ENCODE measurements at places on chromosomes 6 and 20.
A peak's percentile ranks its signal among the peaks of the same experiment; 100 is the strongest.

DNA sequence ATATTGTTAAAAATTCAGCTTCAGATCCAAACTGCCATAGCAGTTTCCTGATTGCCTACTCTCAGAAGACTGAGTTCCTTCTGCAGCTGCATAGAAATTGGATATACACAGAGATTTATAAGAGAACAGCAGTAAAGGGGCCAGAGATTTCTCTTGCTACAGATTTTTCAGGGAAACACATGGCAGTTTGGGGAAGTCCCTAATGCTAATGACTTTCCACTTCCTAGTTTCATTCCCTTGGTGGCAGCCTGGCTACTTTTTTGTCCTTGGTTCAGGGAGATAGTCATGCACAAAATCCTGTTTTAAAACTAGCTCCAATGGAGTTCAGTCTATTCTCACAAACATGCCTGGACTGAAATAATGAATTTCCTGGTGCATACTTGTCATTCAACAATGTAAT lies 125.3 kb upstream of the PLCB4 start:
- DNase-seq = no peak

GRCh38 chr6:12163149-12163548 lies 127.0 kb upstream of the EDN1 start:
- DNase-seq = peak; percentile 35

- no peak for DNase-seq
These were observed 446.3 kb upstream of the SLC35B3 start for GRCh38 chr6:8881663-8882062.

GRCh38 chr6:119090256-119090655 lies 11.8 kb upstream of the FAM184A start:
- DNase-seq = no peak

DNA sequence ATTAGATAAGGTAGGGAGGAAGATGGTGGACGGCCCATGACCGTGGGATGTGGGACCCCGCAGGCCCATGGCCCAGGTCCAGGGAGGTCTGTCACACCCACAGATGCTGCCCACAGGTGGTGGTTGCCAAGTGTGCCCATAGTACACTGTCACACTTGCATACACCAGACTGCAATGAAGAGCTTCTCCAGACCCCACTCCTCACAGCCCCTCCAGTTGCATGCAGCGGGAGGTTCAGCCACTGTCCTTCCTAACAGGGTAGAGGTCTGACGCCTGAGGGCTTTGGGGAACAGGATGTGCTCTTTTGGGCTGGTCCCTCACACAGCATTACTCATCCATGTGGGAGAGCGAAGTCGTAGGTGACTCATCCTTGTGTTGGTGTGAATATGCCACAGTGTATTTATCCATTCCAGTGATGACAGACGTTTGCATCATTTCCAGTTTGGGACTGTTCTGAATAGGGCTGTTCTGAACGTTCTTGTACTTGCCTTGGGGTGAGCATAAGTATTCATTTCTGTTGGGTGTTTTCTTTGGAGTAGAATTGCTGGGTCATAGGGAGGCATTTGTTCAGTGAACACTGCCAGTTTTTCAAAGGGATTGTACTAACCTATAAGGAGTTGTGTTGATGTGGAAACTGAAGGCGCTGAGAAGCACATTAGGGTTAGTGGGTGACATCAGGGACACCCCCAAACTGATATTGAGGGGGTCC lies 10.1 kb upstream of the PYGB start:
- DNase-seq = peak; percentile 88

- no peak for DNase-seq
These were observed 6.3 kb downstream of the ACOT8 start for GRCh38 chr20:45850926-45851325.

- DNase-seq = no peak
These were observed 6.6 kb upstream of the ELOVL2 start for GRCh38 chr6:11050731-11051130.

GRCh38 chr6:148866657-148867268 lies 119.9 kb downstream of the UST start:
- no peak for DNase-seq

- DNase-seq = no peak
These were observed 306.6 kb upstream of the ECI2 start for GRCh38 chr6:4441981-4442434.

- no peak for DNase-seq
These were observed 246.2 kb downstream of the FOXC1 start for GRCh38 chr6:1855890-1856289.

DNA sequence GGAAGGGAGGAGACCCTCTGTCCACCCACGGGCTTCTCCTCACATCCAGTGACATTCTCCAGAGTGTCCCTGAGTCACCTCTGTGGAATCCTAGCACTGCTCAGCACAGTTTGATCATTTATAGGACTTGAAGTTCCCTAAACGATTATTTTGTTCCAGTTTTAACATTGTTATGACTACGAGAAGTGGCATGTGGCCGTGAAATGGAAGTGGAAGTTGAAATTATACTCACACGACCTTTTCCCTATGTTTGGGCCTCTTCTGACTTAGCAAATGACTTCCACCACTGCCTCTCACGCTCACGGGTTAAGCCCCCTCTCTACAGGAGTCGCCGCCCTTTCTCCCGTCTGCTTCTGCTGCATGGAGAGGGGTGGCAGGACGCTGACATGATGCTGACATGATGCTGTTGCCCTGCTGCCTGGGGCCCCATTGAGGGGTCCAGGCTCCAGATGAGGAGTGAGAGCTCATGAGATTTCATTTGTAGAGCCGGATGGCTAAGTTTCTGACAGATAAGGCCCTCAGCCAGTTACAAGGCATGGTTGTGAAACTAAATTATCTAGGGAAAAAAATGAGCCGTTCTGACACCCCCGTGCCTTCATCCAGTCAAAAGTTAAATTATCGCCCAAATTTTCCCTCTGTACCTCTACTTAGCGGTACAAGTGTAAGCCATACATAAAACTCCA lies 153.6 kb upstream of the UST start:
- DNase-seq = no peak

- DNase-seq = no peak
These were observed 141.2 kb downstream of the BMP2 start for GRCh38 chr20:6908673-6909072.

DNA sequence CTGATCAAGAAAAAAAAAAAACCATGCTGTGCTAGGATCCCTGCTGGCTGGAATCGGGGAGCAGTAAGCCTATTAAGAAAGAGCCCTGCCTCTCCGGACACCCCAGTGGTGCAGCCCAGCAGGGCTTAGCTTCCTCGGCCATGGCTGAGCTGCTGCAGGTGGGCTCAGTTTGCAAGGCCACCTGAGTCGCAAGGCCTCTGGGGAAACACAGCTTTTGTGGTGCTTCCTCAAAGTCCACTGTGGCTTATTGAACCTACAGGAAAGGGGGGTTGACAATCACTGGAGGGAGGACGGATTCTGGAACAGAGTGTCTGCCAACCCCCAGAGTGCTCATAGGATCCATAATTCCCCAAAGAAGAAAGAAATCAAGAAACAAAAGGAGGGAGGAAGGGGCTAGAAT lies 240.8 kb downstream of the SMOC2 start:
- DNase-seq = no peak

DNA sequence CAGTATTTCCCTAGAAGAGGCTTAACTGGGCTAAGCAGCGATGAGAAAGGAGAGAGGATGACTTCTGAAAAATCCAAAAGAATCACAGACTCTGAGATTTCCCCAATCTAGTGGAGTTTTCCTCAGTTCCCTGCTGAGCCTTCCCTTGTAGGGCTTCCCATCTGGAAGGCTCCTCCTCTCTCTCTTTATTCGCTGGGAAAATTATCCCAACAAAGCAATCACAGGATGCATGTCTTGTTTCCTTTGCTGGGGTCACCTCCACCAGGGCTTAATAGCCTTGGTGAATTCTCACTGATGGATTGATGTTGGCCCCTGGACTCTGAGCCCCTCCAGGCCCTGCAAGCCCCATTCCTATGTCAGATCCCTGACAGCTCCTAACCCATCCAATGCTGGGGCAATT lies 69.8 kb upstream of the MAFB start:
- DNase-seq = no peak

DNA sequence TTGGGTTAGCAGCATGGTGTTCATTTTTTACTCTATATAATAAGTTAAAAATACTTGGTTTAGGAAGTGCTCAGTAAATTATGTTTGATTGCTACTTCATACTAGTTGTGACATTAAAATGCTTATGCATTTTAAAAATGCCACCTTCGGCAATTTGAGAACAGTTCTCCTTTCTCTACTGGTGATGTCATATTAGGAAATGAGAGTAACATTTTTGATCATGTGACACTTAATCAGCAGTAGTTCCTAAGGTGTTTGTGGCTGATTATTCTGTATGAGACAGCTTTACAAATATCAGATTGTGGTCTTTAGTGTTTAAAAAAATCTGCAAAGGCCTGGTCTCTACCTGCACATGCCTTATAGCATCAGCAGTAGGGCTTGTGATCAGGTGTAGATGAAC lies 4.4 kb downstream of the GZF1 start:
- DNase-seq = no peak

DNA sequence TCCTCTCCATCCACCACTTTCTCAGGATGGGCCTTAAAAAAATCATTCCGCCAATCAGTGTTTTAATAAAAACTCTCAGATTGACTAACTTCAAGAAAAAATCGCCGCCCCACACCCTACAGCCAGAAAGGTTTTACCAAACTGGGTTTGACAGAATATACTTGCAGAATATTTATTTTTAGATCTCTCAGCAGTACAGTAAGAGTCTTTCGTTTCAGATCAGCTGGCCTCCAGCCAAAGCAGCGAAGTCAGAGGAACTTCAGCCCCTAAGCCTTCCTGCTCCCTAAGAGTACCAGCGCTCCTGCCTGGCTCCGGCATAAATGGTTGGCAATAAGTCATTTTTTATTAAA lies 24.7 kb downstream of the TBC1D7 start:
- DNase-seq = peak; percentile 54

DNA sequence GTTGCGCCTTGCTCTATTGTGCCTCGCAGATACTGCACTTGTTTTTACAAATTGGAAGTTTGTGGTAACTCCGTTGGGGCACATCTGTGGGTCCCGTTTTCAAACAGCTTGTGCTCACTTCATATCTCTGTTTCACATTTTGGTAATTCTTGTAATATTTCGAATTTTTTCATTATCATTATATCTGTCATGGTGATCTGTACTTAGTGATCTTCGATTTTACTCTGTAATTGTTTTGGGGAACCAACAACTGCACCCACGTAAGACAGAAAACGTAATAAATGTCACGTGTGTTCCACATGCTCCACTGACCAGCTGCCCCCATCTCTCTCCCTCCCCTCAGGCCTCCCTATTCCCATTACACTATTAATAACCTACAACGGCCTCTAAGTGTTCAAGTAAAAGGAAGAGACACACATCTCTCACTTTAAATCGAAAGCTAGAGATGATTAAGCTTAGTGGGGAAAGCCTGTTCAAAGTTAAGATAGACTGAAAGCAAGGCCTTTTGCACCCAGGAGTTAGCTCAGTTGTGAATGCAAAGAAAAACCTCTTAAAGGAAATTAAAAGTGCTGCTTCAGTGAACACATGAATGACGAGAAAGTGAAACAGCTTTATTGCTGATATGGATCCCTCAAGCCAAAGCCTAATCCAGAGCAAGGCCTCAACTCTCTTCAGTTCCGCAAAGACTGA lies 26.9 kb downstream of the TTLL2 start:
- DNase-seq = no peak

GRCh38 chr6:164898412-164898811 lies 411.0 kb downstream of the C6orf118 start:
- DNase-seq = no peak

GRCh38 chr6:167858086-167858591 lies 31.4 kb downstream of the AFDN start:
- DNase-seq = no peak

GRCh38 chr6:139533171-139533570 lies 158.7 kb upstream of the CITED2 start:
- no peak for DNase-seq

GRCh38 chr6:28777147-28777461 lies 146.7 kb downstream of the TRIM27 start:
- no peak for DNase-seq

- no peak for DNase-seq
These were observed 8.6 kb upstream of the JPH2 start for GRCh38 chr20:44195605-44196004.

- no peak for DNase-seq
These were observed 65.6 kb downstream of the CAP2 start for GRCh38 chr6:17458966-17459365.

- DNase-seq = no peak
These were observed 313.2 kb downstream of the TFAP2A start for GRCh38 chr6:10101551-10102252.

DNA sequence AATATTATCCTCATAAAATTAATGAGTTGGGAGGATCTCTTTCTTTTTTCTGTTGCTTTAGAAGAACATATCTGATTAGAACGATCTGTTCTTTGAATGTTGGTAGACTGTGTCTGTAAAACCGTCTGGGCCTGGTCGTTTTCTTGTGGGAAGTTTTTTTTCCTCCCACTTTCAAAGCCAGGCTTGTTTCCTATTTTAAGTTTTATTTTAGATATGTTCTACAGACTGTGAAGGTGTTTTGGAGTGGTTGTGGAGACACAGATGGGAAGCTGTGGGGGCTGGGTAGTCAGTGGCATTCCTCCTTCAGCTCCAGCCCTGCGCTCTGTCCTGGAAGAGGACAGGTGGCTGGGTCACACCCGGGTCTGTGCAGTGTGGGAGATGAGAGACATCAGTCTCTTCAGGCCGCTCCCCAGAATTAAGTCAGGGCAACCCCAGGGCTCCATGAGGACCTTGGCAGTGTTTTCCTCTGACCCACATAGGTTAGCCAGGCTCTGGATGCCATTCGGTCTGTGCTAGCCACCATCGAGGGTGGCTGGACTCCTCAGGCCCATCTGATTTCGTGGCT lies 92.0 kb upstream of the SCP2D1 start:
- DNase-seq = no peak

DNA sequence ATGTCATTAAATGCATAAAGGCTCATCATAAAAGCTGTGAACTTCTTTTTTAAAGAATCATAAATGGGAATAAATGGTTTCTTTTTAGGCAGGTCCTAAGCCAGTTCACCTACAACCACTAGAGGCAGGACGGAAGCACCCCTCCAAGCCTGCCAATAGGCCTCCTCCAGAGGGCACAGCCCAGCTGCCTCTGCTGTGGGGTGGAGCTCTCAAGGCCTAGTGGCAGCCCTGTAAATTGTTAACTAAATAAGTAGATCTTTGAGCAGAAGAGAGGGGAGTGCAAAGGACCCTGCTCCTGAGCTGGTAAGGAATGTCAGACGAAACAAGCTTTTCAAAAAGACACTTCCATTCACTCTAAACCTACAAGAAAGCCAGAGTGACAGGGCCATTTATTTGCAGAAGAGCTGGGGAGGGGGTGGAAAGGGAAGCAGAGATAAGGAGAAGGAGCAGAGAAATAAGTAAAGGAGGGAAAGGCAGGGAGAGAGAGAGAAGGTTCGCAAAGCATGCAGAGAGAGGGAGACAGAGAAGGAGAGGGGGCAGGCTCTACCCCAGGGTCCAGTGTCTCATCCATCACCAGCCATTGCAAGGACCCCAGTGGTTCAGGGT lies 18.0 kb upstream of the MAFB start:
- no peak for DNase-seq
